Eye (tissue), 1 donor: ENCODE measurements at places on chromosomes 16 and 17.
A peak's percentile ranks its signal among the peaks of the same experiment; 100 is the strongest.

DNA sequence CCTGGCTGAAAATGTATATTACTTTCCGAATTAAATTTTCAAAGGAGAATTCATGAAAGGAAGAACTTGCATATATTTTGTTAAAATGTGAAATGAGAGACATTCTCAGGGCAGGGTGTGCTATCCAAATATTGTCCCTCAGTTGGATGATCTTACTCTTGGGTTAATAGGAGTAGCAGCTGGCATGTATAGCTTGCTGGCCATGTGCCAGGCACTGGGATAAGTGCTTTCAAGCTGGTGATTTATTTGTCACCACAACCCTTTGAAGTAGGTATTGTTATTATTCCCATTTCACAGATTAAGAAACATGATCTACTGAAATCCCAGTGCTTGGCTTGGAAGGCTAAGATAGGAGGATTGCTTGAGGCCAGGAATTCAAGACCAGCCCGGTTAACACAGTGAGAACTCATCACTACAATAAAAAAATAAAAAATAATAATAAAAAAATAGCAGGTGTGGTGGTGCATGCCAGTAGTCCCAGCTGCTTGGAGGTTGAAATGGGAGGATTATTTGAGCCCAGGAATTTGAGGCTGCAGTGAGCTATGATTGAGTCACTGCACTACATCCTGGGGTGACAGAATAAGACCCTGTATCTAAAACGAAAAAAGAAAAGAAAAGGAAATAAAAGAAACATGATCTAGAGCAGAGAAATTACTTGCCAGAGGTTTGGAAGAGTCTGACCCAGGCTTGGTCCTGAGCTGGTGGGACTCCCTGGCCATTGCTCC lies 11.6 kb upstream of the MPHOSPH6 start:
- DNase-seq: no peak

DNA sequence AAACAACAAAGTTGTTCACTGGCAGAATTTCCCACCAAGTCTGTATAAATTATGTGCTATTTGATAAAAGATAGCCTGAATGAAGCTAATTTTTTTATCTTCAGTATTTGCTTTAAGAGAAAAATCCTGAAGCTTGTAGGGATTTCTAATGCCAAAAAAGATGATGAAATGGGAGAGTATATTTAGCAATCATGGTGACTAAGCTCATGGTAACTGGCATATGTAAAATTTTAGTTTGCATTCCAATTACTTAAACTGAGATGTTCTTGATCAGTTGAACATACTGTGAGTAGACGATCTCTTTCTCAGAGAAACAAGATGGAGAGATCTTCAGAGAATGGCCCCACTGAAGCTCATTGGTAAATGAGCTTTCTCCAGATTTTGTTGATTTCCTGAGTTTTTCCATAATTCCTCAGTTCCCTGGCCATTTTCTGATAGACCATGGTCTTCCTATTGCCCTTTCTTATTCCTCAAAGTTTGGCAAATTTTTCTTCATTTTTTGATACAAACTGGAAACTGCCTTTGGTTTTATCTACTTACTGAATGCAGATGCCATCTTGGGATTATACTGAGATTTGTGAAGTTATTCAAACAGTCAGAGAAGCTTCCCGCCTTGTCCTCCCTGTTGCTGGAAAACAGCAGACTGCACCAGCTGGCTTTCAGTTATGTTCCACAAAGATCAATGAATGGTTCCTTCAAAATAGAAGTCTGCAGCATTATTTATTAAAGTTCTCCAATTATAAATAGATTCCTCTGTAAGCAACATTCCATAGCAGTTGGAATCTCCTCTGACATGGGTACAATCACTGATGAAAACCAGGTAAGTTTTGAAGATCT lies 68.3 kb upstream of the ALOX12 start:
- DNase-seq: no peak

DNA sequence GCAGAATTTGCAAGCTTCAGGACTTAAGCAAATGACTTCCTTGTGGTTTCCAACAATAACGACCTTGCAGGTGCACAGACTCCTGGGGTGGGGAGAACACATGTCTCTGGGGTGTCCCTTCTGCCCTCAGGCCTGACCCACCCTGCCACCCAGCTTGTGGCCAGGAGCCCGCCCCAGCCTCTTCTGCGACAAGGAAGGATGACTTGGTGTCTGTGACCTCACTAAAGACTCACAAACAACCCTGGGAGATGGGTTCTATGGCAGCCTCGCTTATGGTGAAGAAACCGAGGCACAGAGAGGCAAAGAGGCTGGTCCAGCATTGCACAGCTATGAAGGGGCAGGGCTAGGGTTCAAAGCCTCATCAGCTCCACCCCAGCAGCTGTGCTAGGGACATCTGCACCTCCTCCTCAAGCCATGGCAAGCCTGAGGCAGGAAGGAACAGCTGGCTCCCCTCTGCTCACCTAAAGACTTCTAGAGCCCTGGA lies 2.6 kb downstream of the ATP2A3 start:
- no peak for DNase-seq

DNA sequence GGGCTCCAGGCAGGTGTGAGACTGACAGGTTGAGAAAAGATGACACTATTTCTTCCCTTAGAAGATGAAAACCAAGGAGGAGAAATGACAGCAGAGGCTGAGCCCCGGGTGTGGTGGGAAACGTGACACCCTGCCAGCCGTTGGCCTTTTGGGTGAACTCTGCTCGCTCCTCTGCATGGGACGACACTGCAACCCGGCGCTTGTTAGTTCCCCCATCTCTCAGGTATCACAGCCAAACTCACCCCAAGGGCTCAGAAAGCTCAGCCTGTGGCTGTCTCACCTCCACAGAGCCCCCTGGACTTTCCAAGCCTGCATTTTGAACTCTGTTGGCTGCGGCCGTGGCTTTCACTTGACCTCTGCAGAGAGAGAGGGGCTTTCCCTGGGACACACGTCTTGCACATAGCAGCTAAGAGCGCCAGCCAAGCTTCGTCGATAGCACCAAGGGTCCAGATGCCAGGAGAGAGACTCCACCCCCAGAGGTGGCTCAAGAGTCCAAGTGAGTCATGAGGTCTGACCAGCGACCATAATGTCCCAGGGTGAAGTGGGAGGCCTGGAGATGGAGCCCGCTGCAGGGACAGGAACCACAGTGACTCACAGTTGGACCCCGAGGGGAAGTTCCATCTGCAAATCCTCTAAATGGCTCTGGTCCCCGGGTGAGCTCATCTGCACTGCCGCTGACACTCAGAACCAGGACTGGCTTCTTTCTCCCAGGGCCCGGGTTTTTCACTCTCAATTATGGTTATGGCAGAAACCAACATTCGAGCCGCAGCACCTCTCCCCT lies 301.9 kb downstream of the SOX9 start:
- DNase-seq: peak; percentile 40

GRCh38 chr17:50345432-50346312 lies at the start of gene XYLT2:
TSS of gene XYLT2 (plus strand) at chr17:50346126. CDS start at chr17:50346141, 15 bp downstream.
- peak; percentile 95 for DNase-seq

DNA sequence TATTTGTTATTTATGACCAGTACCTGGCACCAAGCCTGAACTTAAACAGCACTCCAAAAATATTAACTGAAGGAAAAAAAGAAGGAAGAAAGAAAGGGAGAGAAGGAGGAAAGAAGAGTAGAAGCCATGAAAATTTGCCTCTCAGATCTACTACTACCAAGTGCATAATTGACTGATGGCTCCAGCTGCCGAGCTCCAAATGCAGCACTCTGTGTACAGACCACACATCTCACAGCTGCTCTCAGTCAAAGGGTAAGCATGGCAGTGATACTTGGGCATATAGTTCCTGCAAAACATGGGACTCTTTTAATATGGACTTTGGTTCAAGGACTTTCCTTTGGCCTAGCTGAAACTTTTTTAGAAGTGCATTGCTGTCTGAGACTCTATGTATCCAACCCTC lies 44.0 kb upstream of the NOG start:
- DNase-seq: no peak

DNA sequence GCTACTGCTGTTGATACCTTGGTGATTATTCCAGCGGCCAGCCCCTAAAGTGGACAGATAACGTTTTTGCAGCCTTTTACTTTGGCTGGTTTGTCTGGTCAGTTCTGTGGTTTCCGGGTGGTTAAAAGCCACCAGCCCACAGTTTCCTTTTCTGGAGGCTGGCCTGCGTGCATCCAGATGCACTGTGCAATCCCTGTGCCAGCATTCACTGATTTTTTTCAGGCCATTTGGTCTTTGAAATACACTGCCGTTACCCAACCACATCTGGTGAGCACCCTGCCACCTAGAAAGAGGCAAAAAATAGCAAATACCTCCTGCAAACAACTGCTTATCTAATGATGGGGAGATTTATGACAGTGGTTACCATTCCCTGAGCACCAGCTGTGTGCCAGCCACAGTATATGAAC lies 797 bp downstream of the NUDT7 start:
- DNase-seq: no peak

DNA sequence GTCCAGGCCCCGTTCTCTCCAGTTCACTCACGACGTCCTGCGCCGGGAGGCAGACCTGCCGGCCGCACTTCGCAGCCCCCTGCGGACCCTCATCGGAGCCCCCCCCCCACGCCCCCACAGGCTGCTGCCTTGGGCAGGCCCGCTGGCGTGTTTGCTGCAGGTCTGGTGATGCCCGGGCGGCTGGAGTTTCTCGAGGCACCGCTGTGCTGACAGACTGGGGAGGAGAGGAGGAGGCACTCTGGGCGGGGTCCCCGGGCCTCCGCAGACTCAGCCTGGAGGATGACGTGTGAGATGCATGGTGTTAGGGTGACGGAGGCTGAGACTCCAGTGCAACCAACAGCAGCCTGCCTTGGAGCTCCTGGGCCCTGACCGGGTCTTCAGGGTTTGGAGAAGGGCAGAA lies 24.1 kb downstream of the BAIAP2 start:
- DNase-seq: no peak

GRCh38 chr17:13107676-13108235 lies 89.9 kb upstream of the ELAC2 start:
- DNase-seq: no peak

DNA sequence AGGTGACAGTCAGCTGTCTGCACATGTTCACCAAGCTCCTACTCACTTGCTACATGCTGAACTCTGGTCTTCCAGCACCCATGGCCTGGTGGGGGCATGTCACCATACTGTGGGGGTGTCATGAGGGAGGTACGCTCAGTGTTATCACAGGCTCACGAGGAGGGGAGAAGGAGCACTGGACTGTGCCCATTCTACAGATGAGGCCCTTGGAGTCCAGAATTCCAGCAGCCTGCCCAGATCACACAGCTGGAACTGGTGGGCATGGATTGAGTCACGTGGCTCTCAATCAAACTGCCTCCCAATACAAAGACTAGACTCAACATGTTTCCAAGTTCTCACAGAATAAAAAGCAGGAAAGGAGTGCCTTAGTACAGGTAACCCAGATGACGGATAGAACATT lies 10.7 kb downstream of the AXIN2 start:
- DNase-seq: no peak

DNA sequence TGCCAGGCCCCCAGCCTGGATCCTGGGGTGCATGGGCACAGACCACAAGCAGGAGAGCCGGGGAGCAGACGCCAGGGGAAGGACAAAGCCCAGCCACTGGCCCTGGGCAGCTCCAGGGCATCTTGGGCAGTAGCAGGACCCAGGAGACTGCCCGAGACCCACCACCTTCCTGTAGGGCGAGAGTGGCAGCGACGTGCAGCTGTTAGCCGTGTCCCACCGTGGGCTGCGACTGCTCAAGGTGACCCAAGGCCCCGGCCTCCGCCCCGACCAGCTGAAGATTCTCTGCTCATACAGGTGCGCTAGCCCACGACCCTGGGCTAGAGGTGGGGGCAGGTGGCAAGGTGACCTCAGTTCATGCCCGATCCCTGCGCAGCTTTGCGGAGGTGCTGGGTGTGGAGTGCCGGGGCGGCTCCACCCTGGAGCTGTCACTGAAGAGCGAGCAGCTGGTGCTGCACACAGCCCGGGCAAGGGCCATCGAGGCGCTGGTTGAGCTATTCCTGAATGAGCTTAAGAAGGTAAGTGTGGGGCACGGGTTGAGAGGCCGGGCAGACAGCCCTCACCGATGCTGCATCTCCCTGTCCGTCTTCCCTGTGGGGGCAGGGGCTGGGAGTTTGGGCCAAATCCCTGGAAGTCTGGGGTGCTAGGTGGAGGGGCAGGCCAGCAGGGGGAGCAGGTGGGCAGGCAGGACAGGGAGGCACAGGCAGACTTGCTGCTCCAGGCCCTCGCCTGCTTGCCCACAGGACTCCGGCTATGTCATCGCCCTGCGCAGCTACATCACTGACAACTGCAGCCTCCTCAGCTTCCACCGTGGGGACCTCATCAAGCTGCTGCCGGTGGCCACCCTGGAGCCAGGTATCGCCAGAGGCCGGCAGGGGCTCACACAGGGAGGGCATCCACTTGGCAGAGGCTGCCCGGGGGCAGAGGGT lies 13.5 kb upstream of the SMIM5 start:
- DNase-seq: peak; percentile 38

GRCh38 chr17:65277576-65277975 lies 140.4 kb downstream of the RGS9 start:
- peak; percentile 21 for DNase-seq

DNA sequence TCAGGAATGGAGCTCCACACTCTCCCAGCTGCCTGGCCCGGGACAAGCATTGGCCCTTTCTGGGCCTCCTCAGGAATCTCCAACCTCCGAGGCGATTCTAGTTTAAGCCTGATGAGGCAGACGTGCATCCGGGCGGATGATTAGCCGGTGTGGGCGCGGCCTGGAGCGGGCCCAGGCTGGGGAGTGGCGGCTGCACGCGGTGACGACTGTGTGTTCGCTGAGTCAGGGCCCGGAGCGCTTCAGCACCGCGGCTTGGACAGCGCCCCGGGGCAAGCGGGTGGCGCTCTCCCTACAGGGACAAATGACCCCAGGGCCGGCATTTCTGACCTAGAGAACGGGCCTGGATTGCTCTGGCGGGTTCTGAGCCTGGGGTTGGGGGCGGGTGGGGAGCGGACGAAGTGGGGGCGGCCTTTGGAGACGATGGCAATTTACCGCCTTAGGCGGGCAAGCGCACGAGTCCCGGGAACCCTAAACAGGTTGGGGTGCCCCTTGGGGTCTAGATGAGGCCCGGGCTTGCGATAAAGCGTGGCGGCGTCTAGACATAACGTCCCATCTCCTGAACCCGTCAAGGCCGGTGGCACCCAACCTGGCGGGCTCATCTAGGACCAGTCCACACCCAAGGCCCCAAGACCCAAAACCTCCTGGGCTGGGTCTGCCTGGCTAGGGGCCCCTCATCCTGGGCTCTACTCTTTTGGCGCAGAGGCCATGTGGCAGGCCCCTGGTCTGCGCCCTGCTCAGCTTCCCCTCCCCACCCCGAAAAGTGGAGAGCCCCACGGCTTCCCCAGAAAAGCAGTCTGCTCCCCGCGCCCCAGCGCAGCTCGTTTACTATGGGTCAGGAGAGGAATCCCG lies 22.3 kb upstream of the ZNHIT3 start:
- DNase-seq: peak; percentile 93

GRCh38 chr16:54431997-54432896 lies 145.7 kb upstream of the IRX3 start:
- peak; percentile 73 for DNase-seq

DNA sequence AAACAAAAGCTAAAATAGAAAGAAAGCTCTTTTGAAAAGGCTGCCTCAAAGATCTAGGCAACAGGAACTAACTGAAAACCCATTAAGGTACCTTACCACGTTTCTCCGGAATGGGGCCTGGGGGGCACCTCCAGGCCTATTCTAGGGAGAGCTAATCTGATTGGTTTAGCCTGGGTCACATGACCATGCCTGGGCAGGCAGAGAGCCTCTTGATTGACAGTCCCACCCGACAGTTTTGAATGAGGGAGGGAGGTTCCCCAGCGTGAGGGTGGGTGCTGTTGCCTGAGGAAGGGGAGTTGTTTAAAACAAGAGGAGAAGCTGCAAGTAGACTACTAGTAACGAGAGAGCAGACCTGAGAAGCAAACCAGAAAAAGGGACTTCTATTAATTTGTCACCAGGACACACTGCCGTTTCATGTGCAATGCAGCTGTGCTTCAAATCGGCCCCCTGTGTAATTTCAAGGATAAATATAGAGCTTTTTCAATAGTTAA lies 143.4 kb upstream of the HS3ST2 start:
- DNase-seq: peak; percentile 72

GRCh38 chr16:27402964-27403600 lies 1.1 kb downstream of the IL21R start:
- no peak for DNase-seq
